Tongue (tissue), 3 donors: ENCODE measurements at places on chromosomes 11 and 22.

- DNase-seq: peak; percentile 57
These were observed 6.4 kb downstream of the E2F8 start for GRCh38 chr11:19234231-19234817.

- DNase-seq: no peak
These were observed 36.6 kb upstream of the PAX6 start for GRCh38 chr11:31847761-31848160.

DNA sequence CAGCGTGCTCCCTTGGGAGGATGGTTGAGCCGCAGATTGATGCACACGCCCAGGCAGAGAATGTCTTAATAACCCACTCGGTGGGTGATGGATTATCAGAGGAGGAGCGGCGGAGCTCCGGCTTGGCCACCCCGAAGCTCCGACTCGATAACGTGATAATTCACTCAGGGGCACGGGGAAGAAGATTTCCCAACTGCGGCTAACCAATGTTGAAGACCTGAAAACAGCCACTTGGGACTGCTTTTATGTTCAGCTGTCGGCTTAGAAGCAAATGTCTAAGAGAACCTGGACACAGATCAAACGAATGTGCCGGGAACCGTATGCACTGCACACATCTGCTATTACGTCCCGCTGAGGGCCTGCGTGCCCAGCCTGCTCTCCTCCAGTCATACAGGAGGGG is 206.8 kb upstream of the CADM1 start:
- DNase-seq: peak; percentile 82

DNA sequence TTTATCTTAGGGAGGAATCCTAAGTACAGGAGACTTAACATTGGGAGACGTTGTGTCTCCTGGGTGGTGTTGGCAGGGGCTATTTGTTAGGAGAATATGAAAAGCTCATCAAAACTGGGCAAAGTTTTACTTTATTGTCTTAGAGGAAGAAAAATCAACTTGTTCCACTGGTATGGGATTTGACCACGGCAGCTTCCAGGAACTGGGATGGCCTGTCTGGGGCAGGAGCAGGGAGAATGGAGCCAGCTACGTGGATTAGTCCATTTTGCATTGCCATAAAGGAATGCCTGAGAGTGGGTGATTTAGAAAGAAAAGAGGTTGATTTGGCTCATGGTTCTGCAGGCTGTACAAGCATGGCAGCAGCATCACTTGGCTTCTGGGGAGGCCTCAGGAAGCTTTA is 198.4 kb downstream of the ADAMTS15 start:
- no peak for DNase-seq

DNA sequence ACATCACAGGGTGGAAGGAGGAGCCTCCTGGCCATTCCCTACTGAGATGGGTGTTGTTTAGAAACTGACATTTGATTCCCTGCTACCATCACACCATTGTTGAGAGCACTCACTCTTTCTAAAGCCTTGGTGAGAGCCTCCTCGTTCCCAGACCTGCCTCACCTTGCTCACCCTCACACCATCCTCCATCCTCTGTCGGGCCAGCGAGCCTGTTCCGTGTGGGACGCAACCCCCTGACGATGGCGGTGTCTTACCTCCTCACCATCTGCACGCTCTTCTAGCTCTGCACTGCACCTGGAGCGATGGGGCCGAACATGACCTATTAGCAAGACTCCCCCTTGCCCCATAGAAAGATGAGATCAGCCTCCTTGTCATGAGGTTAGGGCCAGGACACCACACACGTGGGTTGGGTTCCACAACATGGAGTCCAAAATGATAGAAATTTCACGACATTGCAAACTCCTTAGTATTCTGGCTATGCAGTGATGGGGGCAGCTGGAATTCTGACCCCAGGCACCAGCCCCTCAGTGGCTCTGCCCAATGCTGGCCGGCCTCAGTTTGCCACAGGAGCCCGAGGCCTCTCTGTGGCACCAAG is 1017.9 kb downstream of the TBC1D22A start:
- no peak for DNase-seq

- DNase-seq: no peak
These were observed 10.1 kb downstream of the TCIRG1 start for GRCh38 chr11:68048681-68049508.

DNA sequence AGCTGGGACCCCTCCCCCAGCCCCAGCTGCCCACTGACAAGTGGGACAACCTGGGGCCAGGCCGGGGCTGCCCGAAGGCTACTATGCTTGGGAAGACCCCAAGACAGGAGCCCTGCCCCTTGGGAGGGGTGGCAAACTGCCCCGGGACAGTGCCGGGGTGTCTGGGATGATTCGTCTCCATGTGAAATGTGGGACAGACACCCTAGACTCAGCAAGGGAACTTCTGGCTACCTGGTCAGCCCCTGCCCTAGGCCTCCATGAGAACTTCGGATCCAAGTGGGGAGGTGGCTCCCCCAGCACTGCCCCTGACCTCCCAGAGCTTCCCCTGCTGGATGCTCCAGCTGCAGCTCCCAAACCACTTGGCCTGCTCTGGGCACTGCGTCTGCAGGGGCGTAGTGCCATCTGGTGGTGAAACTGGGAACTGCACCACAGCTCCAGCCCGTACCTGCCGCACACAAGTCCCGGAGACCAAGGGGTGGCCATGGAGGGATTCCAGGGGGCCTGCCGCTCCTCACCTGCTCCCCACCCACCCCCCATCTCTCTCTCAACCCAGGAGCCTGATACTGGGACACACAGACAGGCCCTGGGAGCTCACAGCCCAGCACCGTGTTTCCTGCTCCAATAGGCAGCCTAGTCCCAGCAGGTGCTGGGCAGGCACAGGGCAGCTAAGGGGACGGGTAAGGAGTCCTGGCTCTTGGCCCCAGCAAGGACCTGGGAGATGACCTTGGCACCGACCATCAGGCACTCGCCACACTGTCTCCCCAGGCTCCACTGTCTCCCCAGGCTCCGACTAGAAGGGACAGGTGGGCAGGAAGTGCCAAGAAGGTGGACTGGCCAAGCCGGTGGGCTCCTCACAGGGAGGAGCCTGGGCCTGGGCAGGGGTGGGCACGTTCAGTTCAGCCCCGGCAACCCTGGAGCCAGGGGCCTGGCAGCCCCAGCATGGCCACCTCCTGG is 194.1 kb downstream of the IGLL1 start:
- DNase-seq: peak; percentile 90

DNA sequence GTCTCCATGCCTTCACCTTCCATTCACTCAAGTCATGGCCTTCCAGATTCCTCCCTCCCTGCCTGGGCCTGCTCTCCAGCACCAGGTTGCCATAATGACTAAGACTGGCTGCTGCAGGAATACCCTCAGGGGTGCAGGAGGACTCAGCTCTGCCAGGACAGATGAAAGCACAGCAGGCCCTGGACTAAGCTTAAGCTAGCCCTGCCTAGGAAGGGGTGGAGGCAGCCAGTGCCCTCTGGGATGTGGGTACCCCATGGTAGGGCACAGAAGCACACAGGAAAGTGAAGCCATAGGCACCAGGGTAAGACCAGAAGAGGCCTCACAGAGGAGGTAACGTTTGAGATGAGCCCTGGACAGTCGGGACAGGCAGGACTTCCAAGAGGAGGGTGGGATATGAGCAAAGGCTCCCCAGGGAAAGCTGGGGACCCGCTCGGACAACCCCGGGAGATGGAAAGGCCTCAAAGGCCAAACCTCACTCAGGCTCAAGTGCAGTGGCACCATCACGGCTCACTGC is 3.0 kb upstream of the RIN1 start:
- no peak for DNase-seq

DNA sequence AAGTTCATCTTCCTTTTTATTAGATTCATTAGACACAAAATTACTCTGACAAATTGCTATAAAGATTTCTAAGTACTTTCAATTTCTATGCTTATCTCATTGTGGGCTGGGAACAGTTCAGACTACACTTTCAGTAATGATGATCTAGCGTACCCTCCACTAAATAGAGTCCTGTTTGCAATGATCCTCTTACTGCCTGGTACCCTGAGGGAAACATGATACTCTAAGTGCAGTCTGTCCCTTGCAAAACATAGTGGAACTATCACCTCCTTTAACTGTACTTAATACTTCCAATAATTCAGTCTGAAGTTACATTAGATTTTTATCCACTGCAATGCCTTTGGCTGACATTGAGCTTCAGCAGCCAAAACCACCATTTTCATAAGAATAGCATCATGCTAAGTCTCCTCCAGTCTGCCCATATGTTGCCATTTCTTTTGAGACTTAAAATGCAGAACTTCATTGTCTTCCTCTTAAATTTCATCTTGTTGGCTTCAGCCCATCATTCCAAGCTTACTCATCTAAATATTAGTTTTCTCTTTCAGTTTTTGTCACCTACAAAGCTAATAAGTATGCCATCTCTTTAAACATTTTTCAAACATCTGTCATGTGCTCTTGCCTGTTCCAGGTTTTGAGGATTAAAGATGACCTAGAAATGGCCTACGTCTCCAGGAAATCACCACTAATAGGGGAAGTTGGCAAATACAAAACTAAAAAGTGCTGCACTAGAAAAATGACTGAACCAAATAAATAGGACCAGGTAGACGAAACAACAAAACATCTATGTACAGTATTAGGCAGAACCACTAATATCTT is 55.5 kb downstream of the PAK1 start:
- DNase-seq: no peak

GRCh38 chr11:16605389-16605893 is 133.0 kb upstream of the C11orf58 start:
- peak; percentile 79 for DNase-seq

DNA sequence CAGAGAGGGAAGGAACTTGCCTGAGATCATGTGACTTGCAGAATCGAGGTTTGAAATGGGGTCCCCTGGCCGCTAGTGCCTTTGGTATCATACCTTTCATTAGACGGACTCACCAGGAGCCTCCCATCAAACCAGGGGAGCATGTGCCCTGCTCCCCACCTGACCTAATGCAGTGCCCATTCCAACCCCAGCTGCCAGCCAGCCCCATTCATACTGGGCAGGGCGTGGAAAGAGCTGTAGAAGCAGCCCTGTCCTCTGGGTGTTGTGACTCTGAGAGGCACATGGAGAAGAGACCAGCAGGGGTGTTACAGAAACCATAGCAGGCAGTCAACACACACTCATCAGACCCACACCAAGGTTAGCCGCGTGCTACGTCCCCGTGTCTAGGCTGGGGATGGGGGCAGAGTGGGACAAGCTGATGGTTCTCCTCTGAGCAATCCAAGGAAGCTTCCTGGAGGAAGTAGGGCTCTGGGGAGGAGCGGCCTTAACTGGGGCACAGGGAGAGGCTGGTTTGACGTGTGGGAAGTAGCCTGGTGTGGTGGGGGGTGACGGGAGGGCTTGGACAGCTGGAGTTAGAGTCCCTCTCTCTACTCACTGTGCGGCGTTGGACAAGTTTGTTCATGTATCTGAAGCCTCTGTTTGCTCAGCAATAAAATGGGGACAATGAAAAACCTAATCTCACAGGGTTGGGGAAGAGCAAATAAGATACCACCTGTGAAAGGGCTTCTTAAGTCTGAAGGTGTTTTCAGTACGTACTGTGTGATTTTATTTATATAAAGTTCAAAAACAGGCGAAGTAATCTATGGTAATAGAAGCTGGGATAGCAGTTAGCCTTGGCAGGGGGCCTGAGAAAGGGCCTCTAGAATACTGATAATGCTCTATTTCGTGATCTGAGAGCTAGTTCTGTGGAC is 14.0 kb downstream of the GRIK4 start:
- no peak for DNase-seq

DNA sequence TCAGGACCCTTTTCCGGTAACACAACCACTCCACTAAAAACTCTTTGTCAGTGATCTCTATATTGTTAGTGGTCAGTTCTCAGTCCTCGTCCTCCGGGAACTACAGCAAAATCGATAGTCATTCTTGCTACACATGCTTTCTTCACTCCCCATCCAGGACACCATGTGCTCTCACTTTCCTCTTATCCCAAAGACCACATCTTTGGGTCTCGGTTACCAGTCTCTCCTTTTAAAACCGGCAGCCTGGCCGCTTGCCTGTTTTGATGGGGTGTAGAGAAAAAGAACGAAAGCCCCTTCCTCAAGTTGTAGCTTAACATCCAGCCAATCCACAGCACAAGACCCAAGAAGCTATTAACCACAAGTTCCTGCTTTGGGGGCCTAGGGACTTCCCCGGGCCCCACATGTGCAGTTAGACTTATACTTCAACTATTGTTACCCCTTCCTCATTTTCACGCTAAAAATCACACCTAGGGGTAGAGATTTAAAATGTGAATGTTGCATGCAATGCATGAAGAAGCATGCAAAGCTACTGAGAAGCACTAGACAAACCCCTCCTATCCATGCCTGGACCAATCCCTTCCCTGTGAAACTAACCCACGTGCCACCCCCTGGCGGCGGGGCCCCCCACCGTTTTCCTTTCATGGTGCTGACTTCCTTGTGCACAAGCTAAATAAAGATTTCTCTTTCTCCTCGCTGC is 1.5 kb upstream of the TOLLIP start:
- DNase-seq: no peak

GRCh38 chr11:35274909-35275785 is 136.2 kb downstream of the CD44 start:
- DNase-seq: peak; percentile 82

DNA sequence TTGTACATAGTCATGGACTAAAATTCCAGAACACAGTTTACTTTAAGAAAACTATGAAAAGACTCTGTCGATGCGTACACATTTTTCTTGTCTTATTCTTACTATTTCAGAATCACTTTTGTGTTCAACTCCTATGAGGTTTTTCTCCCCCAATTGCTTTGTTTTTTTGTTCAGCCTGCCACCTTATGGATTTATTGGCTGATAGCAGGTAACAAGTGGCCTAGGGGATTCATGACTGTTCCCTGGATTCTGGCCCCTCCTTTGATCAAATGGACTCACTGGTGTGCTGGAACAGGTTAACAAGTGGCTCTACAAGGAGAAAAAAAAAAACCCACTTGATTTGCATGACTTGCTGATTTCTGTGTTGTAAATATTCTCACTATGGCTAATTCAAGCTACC is 10.6 kb downstream of the MMP20 start:
- no peak for DNase-seq

DNA sequence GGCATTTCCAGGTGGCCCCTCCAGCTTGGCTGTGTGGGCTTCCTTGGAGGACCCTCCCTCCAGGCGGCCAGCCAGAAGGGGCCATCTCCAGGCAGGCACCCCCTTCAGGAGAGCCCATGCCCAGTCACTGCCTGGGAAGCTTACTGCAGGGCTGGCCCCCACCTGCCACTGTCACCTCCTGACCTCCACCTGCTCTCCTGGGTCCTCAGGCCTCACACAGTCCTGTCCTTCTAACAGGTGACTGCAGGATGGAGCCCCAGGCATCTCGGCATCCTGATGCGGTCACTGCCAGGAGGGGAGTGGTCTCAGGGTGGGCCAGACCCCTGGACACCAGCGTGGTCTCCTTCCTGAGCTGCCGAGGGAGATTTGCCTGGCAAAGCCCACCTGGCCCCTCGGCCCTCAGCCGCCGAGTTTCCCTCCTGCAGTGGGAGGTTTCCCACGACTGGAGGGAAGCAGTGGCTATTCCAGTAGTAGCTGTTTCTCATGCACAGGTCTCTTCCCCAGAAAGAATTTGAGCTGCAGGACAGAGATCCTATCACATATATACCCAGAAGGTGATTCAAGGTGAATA is 13.0 kb downstream of the TBX1 start:
- no peak for DNase-seq

- no peak for DNase-seq
These were observed 1.4 kb downstream of the TRAPPC4 start for GRCh38 chr11:119019996-119020395.
